ENCODE measurements at places on chromosomes 2 and 18. TPM values are rescaled to one million over a fixed set of nuclear protein-coding genes. Genes with fewer than 3 reads are reported as not detected.

WDCP gene
- total RNA-seq: 12.0 TPM

CPO gene
- total RNA-seq: not detected

NEU2 gene
- not detected for total RNA-seq

CLEC4F gene
- not detected for total RNA-seq

NT5C1B gene
- total RNA-seq: not detected

SERPINB8 gene
- total RNA-seq: 11.7 TPM

TBR1 gene
- 0.11 TPM for total RNA-seq

PSMA8 gene
- not detected for total RNA-seq

CIB4 gene
- 0.16 TPM for total RNA-seq

TUBA4B gene
- total RNA-seq: 0.26 TPM

IL18R1 gene
- total RNA-seq: 0.99 TPM

GTF2A1L gene
- total RNA-seq: not detected

DSG1 gene
- total RNA-seq: not detected

SIX3 gene
- 0.41 TPM for total RNA-seq

HOXD8 gene
- 5.9 TPM for total RNA-seq

REG1B gene
- total RNA-seq: not detected

LGALSL gene
- total RNA-seq: 14.5 TPM

DTYMK gene
- 124 TPM for total RNA-seq

RNF152 gene
- 0.01 TPM for total RNA-seq

TDRD15 gene
- not detected for total RNA-seq

ICA1L gene
- 1.5 TPM for total RNA-seq

CYP1B1 gene
- 11.1 TPM for total RNA-seq

SCN7A gene
- total RNA-seq: not detected
